Renal cortical epithelial cell (primary cell): ENCODE measurements at places on chromosomes 12 and 14. TPM values are rescaled to one million over a fixed set of nuclear protein-coding genes. Genes with fewer than 3 reads are reported as not detected.

Gene ATG101
- total RNA-seq, result 59.6 and 113 TPM in 2 replicates

Gene OR6C2
- total RNA-seq, result not detected in 2 replicates

Gene CCDC175
- not detected in 2 replicates for total RNA-seq

Gene CLEC1A
- not detected in 2 replicates for total RNA-seq

GRCh38 chr14:105201156-105201924, 20.2 kb upstream of the NUDT14 start:
- no peak for DNase-seq

- DNase-seq, result no peak
Observed at GRCh38 chr12:68491204-68491960, 119.3 kb upstream of the RAP1B start.

DNA sequence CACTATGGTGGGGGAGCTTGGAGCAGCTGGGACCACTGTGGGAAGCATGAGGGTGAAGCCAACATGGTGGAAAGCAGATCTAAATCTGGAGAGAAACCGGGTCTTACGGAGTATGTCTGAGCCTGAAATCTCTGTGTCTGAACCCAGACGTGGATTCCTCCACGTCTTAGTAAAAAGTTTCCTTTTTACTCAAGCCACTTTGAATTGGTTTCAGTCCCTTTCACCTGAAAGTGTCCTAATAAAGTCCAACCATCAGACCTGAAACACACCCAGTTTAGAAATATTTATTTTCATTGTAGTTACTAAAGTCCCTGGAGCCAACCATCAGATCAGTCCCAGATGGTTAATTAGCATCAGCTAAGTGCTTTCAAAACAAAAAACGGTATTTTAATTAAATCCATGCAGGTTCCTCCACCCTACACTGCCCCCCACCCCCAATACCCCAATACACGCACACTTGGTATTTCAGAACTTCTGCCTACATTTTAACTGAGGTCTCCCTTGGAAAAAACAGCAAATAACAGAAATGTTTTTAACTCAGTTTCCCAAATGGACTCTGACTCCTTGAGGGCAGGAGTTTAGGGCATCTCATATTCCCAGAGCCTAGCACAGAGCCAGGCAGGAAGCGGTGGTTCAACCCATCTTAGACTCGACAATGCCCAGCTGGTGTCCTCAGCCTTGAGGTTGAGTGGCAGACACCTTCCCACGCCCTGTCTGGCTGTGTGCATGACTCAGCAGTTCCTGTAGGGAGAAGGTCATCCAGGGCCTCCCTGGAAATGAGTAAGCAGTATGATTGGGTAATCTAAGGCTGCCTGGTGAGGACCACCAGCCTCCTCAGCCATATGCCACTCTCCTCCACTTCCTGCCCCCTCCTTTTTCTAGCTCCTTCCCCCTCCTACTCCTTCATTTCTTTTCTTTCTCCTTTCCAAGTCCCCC, 175.8 kb downstream of the TTC8 start:
- peak; percentile 97 for DNase-seq

- DNase-seq, result no peak
Observed at GRCh38 chr12:56154246-56154771, 1.9 kb downstream of the MYL6B start.

DNA sequence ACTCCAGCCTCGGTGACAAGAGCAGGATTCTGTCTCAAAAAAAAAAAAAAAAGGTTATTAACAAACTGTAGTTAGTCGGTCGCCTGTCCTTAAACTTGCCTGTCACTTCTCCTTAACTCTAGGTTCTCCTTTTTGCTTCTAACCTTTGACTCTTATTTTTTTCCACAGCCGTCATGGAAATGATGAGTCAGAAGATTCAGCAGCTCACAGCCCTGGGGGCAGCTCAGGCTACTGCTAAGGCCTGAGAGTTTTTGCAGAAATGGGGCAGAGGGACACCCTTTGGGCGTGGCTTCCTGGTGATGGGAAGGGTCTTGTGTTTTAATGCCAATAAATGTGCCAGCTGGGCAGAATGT, 418 bp upstream of the MYG1 start:
- DNase-seq, result peak; percentile 72

DNA sequence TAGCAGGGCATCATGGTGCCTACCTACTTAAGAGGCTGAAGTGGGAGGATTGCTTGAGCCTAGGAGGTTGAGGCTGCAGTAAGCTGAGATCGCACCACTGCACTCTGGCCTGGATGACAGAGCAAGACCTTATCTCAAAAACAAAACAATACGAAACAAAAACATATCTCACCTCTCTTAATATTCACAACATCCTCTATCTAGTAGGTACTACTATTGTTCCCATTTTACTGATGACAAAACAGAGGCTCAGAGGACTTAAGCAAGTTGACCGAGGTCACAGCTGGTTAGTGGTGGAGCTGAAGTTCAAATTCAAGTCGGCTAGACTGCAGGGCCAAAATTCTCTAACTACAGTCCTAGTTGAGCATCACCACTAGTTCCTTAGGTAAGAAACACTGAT, 172.3 kb upstream of the EEA1 start:
- no peak for DNase-seq

GRCh38 chr12:87338681-87339080, 690.5 kb downstream of the C12orf50 start:
- no peak for DNase-seq

GRCh38 chr14:104788161-104788818, 7.3 kb downstream of the AKT1 start:
- no peak for DNase-seq

DNA sequence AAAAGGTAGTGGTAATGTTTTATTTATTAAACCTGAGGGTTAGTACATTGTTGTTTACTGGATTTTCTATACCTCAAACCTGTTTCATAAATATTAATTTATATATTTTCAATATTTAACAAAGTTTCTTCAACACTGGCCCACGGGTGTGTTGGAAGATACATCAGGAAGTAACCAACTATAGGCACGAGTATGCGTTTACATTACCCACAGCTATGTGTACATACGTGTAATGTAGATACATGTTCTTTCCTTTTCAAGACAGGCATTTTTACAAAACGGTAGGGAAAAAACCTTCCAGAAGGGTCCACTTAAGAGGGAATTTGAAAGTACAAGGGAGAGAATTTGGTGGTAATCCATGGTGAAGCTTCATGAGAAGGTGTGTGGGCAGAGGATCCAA, 17.8 kb upstream of the KCNA1 start:
- DNase-seq, result no peak

DNA sequence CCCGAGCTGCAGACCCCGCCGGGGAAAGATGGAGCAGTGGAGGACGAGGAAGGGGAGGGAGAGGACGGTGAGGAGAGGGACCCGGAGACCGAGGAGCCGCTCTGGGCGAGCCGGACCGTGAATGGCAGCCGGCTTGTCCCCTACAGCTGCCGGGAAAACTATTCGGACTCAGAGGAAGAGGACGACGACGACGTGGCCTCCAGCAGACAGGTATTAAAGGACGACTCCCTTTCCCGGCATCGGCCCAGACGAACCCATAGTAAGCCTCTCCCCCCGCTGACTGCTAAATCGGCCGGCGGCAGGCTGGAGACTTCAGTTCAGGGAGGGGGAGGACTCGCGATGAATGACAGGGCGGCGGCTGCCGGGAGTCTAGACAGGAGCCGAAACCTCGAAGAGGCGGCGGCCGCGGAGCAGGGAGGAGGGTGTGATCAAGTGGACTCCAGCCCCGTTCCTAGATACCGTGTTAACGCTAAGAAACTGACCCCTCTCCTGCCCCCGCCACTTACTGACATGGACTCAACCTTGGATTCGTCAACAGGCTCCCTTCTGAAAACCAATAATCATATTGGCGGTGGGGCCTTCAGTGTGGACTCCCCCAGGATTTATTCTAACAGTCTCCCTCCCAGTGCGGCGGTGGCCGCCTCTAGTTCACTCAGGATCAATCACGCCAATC, 962 bp downstream of the LEMD3 start:
- DNase-seq, result peak; percentile 34

- no peak for DNase-seq
Observed at GRCh38 chr14:74954947-74955228, 509 bp downstream of the PGF start.

DNA sequence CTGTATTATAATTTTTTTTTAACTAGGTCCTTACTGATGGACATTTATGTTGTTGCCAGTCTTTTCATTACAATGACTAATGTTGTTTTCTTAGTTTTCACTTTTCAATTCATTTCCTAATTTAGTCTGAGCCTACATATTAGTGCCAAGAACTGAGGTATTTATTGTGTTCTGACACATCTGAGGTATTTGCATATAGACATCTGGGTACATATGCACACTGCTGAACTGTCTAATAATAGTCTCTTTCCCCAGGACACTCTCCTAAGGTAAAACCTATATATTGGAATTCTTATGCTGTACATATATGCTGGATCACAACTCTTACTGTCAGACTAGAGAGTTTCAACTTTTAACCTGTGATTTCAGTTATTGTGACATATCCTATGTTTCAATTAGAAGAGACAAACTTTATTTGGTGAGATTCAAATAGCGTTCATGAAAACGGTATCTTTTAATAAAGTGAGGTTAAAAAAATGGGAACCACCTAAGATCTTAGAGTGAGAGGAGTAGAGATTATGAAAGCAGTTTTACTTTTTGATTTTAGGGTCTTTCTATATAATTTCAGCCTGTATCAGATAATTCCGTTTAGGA, 263.2 kb downstream of the RAD51B start:
- no peak for DNase-seq

GRCh38 chr12:99552022-99552421, 95.5 kb upstream of the GARIN6 start:
- no peak for DNase-seq

DNA sequence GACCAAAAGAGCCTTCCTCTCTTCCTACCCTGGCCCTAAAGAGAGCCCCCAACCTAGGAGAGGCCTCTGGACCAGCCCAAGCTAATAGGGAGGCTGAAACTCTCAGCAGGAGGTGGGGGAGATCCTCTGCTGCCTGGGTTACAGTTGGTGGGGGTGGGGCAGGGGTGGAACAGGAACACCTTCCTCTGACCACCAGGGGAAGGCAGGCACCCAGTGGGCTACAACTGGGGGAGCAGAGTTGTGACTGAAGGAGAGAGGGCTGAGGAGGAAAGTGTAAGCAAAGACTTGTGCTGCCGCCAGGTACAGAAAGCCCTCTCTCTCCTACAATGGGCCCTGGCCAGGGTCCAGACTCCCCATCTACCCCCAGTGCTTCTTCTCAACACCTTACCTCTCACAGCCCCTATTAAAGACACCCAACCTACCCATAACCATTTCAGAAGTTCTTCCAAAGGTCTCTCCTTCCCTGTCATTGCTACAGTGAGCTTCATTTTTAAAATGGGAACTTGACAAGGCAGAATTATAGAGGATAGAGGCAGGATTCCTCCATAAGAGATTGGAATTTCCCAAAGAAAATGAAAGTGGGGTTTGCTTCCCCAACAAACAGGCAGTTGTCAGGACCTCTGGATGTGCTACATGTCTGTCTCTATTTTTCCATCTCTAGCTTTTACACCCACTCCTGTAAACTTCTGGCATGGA, 1.4 kb downstream of the MYO1A start:
- DNase-seq, result no peak
